ENCODE measurements at places on chromosomes 3 and 15. TPM values are rescaled to one million over a fixed set of nuclear protein-coding genes. Genes with fewer than 3 reads are reported as not detected.

Gene FES
- 9.3 TPM for total RNA-seq

Gene APBA2
- total RNA-seq: 0.48 TPM

Gene NOX5
- total RNA-seq: 0.16 TPM

Gene NDN
- 72.2 TPM for total RNA-seq

Gene GRAMD2A
- 0.83 TPM for total RNA-seq

Gene PLA2G4D
- total RNA-seq: not detected

Gene SHC4
- total RNA-seq: 5.3 TPM

Gene FAN1
- total RNA-seq: 17.3 TPM

Gene GOLGA8T
- total RNA-seq: 0.39 TPM

Gene HYKK
- total RNA-seq: 12.5 TPM

Gene CADPS
- 48.2 TPM for total RNA-seq

Gene UBA5
- 23.3 TPM for total RNA-seq

Gene CFAP92
- total RNA-seq: not detected

Gene HRG
- not detected for total RNA-seq

Gene ZNF385D
- 0.59 TPM for total RNA-seq

Gene PLCH1
- 1.4 TPM for total RNA-seq

Gene HYAL3
- total RNA-seq: 3.5 TPM

Gene SLC12A8
- 1.1 TPM for total RNA-seq

Gene DNAH12
- not detected for total RNA-seq

Gene ITIH1
- total RNA-seq: not detected

Gene NANOGP8
- total RNA-seq: 0.39 TPM

Gene ECE2
- total RNA-seq: not detected

Gene PGBD4
- 2.3 TPM for total RNA-seq

Gene ANP32A
- total RNA-seq: 69.2 TPM

All from right atrium auricular region (tissue), 2 donors.